ENCODE measurements at places on chromosomes 5 and 9.

- no peak for DNase-seq
Measured at GRCh38 chr5:97547999-97548738, 365.1 kb upstream of the RIOK2 start.

DNA sequence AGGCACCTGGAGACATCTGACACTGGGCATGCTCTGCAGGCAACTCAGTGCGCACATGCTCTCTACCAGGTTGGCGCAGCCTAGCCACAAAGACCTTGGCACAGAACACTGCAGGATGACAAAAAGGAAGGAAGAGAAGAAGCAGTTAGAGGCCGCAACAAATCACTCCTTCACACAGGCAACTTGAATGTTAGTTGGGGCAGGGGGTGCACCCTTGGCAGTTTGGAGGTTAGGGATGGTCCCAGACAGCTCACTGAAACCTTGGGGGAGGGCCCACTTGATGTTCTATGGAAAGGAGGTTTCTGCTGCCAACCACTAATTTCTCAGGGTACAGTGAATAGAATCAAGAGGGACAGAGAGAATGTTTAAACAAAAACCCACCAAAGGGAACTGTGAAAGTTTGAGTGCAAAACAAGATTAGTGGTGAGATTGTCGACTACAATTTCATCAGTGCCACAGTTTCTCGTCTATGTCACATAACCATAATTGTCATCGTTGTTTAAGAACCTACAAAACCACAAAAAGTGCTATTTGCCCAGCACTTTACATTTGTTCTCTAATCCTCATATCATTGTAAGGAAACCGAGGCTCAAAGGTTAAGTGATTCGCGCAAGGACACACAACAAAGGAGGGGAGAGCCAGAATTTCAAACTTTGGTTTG lies 48.7 kb downstream of the FBXW11 start:
- DNase-seq, result no peak

DNA sequence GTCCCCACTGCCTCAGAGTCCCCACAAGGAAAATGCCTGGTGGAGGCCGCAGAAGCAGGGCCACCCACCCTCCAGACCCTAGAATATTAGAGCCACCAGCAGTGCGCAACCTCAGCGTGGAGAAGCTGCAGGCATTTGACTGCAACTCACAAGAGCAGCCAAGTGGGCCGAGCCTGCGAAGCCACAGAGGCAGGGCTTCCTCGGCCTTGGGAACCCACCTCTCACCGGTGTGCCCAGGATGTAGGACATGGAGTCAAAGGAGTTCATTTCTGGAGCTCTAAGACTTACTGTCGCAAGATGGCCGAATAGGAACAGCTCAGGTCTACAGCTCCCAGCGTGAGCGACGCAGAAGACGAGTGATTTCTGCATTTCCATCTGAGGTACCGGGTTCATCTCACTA lies 397.9 kb upstream of the PIK3R1 start:
- no peak for DNase-seq

DNA sequence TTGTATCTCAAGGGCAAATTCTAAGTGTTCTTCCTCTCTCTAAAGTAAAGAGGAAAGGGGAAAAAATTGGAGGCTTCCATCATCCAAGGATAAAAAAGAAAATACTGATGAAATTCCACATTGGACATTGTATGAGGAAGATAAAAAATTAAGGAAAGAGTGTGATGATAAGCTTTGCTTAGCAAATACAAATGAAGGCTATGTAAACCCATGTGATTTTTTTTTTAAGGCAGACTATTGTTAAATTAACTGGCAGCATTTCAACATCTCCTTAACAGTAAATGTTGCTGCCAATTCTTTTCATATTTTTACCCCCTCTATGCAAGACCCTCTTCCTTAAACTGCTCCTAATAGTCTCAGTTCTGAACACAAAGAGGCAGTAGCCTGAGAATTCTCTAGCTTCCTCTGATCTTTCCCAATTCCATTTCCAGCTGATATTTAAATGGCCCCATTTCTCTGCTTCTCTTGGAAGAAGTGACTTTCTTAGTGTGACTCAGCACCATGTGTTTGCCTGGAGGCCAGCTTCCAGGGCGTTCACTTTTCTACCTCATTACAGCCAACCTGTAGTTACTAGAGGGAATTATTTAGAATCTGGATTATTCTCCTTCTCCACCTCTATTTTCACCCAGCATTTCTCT lies 159.7 kb downstream of the TLE1 start:
- no peak for DNase-seq

GRCh38 chr5:177105691-177106476 lies 19.2 kb downstream of the FGFR4 start:
- DNase-seq, result no peak

DNA sequence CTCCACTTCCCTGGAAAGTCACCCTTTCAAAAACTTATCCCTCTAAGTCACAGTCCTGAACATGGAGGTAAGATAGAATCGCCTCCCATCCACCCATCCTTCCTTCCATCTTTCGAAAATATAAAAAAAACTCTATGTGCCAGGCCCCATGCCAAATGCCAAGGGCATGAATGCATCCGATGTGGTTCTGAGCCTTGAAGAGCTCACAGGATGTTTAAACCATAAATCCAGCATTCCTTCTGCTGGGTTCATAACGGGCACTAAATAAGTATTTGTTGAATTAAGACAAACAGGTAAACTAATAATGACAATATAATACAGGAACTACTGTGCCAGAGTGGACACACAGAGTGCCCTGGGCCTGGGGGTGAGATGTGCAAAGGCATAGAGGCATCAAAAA lies 147.3 kb downstream of the TTLL11 start:
- DNase-seq, result peak; percentile 40

DNA sequence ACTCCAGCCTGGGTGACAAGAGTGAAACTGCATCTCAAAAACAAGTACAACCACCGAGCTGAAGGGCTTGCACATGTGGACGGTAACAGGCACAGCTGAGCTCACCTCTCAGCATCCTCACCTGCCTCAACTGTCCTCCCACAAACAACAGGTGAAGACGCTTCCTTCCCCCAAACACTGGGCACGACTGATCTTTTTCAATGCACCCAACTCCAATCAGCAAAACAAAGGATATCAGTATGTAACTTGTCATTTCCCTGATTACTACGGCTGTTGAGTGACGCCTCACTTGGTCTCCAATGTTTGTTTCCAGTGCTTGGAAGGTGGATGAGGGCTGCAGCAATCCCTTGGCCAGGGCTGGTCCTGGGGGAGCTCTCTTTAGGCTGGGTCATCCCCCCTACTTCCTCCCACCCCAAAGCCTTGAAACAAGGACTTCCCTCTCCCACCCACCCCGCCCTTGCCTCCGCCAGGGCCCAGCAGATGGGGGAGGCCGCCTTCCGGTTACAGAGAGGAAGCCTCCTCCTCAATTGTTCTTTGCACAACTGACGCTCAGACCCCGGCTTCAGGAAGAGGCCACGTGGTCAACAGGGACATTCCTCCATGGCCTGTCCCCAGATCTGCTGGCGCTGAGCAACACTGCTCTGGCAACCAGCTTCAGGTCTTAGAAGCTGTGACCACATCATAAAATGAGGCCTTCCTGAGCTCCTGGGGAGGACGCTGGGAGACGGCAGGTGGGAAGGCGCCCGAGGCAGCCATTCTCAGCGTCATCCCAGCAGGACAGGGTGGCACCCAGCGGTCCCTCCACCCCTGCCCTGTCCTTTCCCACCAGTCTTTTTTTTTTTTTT lies 5.9 kb downstream of the FAM78A start:
- DNase-seq, result no peak

DNA sequence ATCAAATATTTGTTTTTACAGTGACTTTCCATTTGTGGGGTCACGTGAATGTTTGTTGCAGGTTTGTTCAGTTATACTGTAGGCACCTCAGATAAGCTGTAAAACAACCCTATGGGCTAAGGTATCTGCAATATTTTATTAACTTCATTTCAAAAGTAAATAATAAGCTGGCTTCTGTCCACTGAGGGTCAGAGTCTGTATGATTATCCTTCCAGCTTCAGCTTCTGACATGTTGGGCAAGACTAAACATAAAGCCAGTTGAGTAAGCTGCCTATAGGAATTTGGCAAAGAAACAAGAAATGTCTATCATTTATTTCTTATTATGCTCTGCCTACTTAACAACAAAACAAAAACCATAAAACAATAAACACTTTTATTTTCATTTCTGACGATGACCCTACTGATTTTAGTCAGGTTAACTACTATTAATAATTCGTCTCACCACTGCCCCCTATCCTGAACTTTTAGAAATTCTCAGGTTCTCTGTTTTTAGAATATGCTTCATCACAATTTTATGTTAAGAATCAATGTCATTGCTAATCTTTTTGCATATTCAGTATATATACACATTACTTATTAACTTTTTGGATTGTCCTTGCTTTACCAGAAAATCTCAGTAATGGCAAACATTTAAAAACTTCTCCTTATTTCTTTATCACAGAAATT lies 413.6 kb upstream of the ADAMTSL1 start:
- no peak for DNase-seq

DNA sequence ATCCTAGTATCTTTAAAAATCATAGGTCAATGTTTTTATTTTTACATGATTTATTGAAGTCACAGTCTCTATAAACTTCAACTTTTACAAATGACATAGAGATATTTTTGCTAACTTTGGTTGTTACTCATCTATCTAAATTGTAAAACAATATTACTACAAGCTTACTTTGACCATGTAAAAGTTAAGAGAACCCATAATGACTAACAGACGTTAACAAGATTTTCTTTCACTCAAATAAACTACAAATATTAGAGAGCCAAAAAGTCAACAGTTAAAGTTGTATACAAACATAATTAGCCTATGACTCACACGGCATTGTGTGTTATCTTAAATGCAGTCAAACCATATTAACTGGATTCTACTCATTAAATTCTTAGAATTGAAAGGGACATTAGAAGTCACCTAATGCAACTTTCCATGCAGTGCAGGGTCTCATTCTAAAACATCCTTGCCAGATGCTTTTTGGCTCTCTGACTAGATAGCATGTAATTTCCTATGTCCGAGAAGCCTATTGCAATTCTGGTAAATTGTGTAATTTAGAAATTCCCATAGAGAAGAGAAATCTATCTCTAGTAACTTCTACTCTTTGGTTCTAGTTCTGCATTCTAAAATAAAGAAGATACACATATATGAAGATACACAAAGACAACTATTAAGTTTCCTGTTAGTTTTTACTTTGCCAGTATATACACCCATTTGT lies 42.2 kb upstream of the UGT3A2 start:
- DNase-seq, result no peak

DNA sequence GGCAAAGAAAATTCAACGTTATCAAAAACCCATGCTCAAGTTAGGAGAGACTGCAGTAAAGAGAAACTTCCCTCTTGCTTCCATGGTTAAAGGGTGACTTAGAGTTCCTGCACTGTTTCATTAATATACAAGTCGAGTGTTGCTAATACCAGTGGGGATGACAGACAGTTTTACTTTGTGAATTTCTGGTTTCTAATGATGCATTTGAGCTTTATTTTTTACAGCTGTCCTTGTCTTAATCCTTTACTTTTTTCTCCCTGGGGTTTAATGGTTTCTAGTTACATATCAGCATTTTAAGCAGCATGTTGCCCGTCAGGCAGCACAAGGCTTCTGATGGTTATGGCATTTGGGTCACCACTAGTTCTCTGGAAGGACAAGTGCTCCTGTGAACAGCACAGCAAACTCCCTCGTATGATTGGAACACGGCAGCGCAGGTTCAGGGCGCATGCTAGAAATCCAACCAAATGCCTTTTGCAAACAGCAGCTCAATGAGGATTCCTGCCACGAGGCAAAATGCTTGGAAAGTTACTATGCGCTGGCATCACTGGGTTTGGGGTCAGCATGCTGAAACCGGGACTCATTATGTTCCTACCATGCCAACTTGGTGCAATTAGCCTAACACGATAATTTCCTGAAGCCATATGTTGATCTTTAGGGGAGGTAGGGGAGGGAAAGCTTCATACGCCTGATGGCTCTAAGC lies 463.8 kb downstream of the BNC2 start:
- DNase-seq, result no peak

- peak; percentile 50 for DNase-seq
Measured at GRCh38 chr5:102865510-102866236, 110.6 kb downstream of the PAM start.

- DNase-seq, result no peak
Measured at GRCh38 chr5:153365547-153365946, 124.9 kb upstream of the GRIA1 start.

DNA sequence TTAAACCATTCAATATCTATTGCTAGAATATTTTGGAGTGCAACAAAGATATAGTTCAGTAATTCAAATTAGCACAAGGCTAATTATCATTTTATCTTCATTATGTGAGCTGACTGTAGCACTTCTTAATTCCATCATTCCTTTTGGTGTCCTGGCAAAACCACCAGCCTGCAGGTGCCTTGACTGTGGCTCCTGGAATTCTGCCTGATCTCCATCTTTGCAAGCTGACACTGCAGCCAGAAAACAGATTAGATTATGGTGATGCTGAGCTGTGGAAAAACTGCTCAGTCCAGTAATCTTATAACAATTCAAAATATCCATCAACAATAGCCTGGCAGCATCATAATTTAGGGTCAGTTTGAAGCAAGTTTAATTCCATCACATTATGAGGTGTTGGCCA lies 919.5 kb downstream of the DTWD2 start:
- DNase-seq, result no peak

DNA sequence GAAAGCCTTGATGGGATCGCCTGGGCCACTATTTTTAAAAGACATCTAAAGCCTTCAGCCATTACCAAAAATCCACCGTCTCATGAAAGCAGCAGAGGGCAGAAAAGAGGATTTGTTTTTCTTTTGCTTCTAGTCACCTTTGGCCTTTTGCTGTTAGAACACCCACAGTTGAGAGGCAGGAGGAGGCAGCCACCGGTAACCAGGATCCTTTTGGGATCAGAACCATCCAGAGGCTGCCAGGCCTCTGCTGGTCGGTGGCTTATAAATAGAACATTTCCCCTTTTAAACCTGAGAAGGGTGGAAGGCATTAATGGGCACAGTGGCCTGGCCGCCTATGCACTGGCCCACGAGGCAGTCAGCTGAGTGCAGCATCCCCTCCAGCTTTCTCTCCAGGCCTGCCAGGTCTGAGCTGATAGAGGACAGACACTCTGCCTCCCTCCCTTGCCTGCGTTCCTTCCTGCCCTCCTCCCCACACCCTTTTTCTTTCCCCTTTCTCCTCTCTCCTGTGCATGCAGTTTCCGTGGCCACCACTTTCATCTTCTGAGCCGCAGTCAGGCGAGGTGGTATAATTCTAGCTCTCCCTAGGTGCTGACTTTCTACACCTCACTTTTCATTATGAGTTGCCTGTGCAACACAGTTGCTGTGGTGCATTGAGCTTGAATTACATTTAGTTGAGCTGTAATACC lies 253.4 kb downstream of the ARHGAP26 start:
- no peak for DNase-seq

DNA sequence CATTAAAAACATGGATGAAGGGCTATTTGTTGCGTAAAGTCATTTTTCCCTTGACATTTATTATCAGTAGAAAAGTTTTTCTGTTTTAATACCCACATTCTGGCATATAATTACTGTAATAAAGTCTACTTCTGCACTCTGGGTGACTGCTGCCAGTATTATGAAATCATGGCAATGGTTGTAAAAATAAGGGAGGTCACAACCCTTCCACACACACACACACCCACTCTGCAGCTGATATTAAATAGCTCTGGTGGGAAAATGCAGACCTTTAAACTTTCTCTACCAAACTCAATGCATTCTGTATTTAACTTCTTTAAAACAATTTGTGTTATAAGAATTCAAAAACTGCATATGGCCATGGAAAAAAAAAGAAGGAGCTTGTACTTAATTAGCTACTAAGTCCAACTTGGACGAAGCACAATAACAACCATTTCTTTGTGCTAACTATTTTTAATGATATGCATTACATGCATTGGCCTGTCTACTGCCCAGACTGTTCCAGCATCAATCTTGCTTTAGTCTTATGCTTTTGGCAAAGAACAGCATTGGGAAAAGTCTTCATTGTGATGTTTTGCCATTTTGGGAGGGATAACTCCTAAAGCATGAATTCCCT lies 137.6 kb upstream of the MAP3K1 start:
- no peak for DNase-seq

- no peak for DNase-seq
Measured at GRCh38 chr5:39282561-39282960, 63.2 kb upstream of the FYB1 start.
